ENCODE measurements at places on chromosomes 4 and X.

- DNase-seq = no peak
Observed at GRCh38 chr4:53376900-53377299, 541 bp upstream of the FIP1L1 start.

DNA sequence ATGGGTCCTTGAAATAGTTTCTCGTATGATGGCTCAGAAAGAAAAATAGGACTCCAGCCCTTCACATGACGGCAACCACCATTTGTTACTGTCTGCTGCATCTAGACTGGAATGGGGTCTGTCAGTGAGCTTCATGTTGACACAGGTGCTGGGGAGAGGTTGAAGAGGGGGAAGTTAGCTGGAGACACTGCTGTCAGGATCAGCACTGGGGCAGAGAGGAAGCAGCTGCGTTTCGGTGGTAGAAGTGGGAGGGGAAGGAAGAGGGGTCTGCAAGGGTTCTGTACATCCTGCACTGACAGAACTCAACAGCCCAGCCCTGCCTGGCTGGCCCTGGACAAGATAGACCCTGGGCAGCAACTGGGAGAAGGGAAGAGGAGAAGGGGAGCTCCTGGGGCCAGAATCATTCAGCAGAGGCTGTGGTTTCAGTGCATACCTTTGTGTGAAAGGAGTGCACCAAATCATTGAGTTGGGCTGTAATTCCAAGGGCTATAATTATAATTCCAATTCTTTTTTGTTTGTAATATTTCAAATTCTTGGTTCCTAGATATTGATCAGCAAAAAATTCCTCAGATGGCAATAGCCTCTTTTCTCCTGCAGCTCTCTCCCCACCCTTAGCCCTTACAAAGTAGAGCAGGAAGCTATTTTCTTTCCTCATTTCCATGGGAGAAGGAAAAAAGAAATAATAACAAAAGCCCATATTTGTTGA, 119.4 kb upstream of the C1GALT1C1 start:
- DNase-seq = no peak

DNA sequence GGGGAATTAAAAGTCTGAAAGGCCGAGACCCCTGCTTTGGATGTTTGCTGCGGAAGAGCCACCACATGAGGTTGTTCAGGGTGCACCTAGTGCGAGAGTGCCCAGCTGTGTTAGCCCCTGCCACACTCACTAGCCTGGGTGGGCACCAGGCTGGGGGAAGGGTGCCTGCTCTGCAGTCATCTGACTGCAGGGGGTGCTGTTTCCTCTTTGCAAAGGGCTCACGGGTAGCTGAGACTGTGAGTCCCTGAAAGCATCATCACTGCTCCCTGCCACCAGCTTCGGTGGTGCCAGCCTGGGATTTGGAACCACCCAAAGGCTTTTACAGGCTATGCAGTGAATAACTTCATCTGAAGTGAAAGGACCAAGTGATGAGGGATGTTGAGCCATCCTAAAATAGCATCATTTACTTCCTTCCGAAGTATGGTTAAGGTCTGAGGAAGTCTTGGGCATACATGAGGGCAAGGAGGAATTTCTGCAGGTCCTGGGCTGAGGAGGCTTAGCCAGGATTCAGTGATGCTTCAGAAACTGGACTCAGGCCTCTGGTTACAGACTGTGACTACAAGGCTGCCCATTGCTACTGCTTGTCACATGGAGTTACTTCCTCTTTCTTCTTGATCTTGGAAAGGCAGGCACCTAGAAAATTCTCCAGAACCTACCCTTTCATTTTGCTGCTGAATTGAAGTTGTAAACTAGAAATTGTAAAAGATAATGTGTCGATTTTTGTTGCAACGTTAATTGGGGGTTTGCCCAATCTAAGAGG, 293.2 kb upstream of the PRPS2 start:
- no peak for DNase-seq

- no peak for DNase-seq
Observed at GRCh38 chr4:145583191-145584055, 35.8 kb upstream of the MMAA start.

DNA sequence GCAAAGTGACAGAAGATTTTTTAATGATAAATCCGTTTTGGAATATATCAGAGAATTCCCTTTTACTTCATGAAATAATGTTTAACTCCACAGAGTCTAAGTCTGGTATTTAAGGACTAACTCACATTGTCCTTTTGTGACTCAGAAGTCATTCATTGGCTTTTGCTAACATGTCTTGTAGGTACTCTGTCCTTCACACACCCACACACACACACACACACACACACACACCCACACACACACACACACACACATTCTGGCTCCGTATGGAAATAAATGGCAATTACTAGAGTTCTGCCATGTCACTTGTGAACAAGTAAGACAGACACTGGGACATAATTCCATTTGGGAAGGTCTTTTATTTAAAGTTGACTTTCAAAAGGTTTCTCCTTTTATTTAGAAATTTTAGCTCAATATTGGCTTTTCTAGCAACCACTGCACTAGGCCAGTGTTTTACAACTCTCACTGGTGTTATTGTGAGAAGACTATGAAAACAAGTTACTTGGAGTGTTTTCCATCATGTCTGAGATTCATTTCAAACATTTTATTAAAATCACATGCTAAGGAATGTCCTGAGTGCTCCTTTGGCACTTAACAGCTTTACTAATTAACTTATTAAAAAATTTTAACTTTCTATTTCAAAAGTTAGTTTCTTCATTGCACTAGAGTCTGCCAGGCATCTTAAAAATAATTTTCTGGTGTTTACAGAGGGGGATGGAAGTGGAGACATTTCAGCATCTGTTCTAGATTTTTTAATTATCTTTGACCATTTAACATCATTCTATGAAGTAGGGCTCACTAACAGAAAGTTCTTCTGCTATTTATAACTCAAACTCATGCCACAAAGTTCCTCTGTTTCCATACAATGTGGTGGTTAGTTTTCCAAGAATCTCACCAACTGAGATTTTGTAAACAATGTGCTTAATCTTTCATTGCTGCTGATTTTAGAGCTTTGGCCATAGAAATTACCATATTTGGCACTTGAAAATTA, 240.3 kb upstream of the GPC4 start:
- DNase-seq = no peak

DNA sequence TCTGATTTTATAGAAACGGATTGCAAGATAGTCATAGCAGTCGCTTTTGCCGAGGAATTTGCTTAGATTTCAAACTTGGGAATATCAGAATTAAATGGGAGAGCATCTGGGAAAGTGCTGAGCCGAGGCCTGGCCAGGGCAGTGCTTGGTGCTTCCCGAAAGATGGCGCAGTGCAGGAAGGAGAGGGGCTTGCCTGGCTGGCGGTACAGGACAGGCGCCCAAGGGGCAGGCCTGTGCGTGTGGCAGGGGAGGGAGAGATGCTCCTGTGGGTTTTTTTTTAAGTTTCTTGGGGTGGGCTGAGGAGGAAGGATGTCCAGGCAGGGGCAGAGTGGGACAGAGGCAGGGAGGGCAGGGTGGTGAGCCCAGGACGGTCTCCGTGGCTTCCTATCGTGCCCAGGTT, 241.1 kb downstream of the AFAP1 start:
- no peak for DNase-seq

DNA sequence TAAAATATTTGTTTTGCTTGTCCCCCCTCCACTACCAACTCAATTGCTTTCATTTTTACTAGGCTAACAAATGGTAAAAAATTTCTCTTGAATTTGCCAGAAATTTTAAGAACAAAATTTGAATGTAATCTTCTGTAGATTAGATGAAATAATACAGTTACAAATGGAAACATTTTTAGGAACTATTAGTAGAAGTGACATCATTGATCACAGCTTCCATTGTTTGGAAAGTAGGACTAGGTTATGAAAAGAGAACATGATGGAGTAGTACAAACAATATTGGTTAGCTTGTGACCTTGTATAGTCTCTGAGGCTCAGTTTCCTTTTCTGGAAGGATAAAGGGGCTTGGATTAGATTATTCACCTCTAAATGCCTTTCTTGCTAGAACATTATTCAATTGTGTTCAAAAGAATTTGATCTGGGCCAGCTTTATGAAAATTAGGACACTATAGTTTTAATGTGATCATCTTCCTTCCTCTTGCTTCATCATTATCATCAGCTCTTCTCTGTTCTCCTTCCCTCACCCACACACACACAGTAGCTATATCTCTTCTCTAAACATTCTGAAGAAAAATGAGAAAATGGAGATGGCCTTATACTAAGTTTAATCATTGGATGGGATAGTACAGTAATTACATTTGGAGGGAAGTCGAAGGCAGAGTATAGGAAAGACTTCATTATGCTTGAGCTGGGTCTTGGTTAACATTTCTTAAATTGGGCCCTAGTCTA, 9.9 kb downstream of the MTMR1 start:
- no peak for DNase-seq

All from CD4-positive, alpha-beta T cell treated with Interleukin-6 at 100 ng/mL for 8 hours (primary cell).